ENCODE measurements at places on chromosomes 13 and 19. TPM values are rescaled to one million over a fixed set of nuclear protein-coding genes. Genes with fewer than 3 reads are reported as not detected.

- peaks cover 4% of the 10 kb centered on the region for H3K4me1 ChIP-seq
- no peaks in the 10 kb centered on the region for H3K36me3 ChIP-seq
- peak; percentile 68 for DNase-seq
- no peaks in the 10 kb centered on the region for H3K27me3 ChIP-seq
- no peak overlapping the region for H3K4me3 ChIP-seq
Observed at GRCh38 chr19:44608391-44608821, 5.0 kb upstream of the IGSF23 start.

DNA sequence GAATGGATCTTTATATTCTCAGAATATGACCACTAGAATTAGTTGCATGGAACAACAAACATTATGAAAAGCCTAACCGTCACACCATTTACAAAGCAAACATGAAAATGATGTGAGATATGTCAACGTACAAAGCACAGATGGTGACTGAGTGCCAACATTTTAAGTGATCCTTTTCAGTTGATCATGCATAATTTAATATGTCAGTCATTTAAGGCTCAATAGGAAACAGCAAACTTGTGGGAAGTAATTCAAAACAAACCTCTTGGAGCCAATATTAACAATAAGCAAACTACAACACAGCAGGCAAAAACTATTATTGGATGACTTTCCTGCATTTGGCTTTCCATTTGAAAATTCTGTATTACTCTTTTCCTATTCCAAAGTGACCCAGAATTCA lies 277.6 kb downstream of the SLITRK6 start:
- no peaks in the 10 kb centered on the region for H3K27me3 ChIP-seq
- peaks cover 10% of the 10 kb centered on the region for H3K4me1 ChIP-seq
- H3K4me3 ChIP-seq = no peak overlapping the region

Gene KATNAL1
- total RNA-seq = 6.1 TPM

- peaks cover 14% of the 10 kb centered on the region for H3K36me3 ChIP-seq
- H3K4me1 ChIP-seq = peaks cover 36% of the 10 kb centered on the region
- peak overlapping the region; percentile 90 for H3K4me3 ChIP-seq
- no peak for DNase-seq
Observed at GRCh38 chr19:39845584-39845932, 621 bp downstream of the FBL start.

Gene CYP4F22
- total RNA-seq = not detected

GRCh38 chr13:51342706-51343105 lies 3.2 kb downstream of the SERPINE3 start:
- peaks cover 10% of the 10 kb centered on the region for H3K36me3 ChIP-seq
- no peak overlapping the region for H3K27ac ChIP-seq
- no peak for DNase-seq
- H3K4me3 ChIP-seq = no peak overlapping the region
- no peaks in the 10 kb centered on the region for H3K27me3 ChIP-seq

Gene NEK5
- 0.21 TPM for total RNA-seq

Measured in MCF 10A (cell line).